T-cell (primary cell): ENCODE measurements at places on chromosomes 11 and 22. TPM values are rescaled to one million over a fixed set of nuclear protein-coding genes. Genes with fewer than 3 reads are reported as not detected.
A peak's percentile ranks its signal among the peaks of the same experiment; 100 is the strongest.

DNA sequence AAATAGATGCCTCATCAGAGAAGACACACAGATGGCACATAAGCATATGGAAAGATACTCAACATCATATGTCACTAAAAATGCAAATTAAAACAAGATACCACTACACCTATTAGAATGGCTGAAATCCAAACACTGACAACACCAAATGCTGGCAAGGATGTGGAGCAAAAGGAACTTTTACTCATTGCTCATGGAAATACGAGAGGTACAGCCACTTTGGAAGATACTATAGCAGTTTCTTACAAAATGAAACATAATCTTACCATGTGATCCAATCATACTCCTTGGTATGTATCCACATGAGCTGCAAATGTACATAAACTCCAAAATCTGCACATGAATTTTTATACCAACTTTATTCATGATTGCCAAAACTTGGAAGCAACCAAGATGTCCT is 246.0 kb upstream of the ARHGAP42 start:
- no peak for DNase-seq
- no peak overlapping the region for H3K27ac ChIP-seq
- H3K36me3 ChIP-seq, result no peaks in the 10 kb centered on the region
- no peak overlapping the region for H3K4me3 ChIP-seq

GRCh38 chr11:77065878-77066228 is 918 bp upstream of the CAPN5 start:
- DNase-seq, result peak; percentile 21
- H3K27me3 ChIP-seq, result peaks cover 4% of the 10 kb centered on the region
- H3K27ac ChIP-seq, result no peak overlapping the region
- H3K4me1 ChIP-seq, result peaks cover 23% of the 10 kb centered on the region
- no peaks in the 10 kb centered on the region for H3K36me3 ChIP-seq

- no peak overlapping the region for H3K4me3 ChIP-seq
- no peaks in the 10 kb centered on the region for H3K4me1 ChIP-seq
- H3K27ac ChIP-seq, result no peak overlapping the region
- H3K27me3 ChIP-seq, result no peaks in the 10 kb centered on the region
These were observed 83.3 kb downstream of the MYEOV start for GRCh38 chr11:69377029-69377952.

DNA sequence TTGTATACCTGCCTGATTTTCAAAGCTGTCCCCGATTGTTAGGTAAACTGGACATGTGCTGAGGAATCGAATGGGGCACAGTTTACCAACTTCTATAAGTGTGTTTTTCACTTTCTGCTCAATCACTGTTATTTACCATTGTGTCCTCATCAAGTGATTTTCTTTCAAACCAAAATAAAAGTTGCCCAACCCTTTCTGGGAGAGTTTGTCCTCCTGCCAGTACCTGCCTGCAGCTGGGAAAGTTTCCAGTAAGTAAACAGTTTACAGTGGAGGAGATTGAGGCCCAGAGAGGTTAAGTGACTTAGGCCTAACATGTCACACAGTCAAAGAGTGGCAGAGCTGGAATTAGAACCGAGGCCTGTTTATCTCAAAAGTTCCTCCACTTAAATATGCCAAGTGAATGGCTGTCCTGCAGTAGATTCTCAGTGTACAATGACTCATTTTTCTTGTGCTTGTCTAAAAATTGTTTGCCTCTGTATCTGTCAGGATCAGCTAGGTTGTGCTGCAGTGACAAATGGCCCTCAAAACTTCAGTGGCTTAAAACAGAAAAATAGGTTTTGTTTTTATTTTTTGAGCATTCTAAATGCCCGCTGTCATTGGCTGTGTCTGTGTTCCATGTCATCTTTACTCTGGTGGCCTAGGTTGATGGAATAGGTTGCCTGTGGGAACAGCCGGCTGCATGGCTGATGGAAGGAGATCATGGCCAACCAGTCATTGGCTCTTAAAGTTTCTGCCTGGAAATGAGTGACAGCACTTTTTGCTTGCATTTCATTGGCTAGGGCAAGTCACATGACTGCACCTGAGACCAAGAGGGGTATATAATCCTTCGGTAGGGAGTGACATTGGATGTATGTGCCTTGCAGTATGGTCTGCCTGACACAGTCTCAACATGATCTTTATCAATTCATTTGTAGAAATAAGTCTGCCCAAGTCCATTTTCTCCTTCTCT is 61.8 kb upstream of the CRYBB3 start:
- no peaks in the 10 kb centered on the region for H3K27me3 ChIP-seq
- H3K4me3 ChIP-seq, result no peak overlapping the region
- H3K27ac ChIP-seq, result no peak overlapping the region
- no peaks in the 10 kb centered on the region for H3K36me3 ChIP-seq
- no peaks in the 10 kb centered on the region for H3K4me1 ChIP-seq

DNA sequence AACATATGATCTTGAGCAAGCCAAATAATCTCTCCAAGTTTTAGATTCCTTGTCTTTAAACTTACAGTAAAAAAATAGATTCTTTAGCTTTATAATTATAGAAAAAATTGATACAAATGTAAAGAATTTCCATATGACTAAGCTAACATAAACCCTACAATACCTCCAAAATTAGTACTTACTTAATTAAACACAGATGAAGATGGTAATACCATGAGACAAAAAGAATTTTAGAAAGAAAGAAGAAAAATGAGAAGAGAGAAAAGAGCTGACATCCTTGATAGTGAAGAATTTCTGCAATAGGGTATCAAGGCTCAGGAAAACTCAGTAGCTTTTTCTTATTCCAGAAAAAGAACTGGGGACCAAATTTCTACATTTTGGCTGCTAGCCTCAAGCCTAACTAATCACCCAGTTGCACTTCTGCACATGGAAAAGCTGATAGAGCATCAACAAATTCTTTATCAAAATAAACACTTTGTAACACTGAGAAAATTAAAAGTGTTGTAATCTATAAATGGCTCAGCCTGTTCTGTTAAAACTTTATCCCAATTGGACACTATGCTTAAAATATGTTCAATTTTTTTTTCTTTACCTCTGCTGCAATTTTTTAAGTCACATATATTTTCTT is 24.7 kb upstream of the SOX6 start:
- H3K4me3 ChIP-seq, result no peak overlapping the region
- no peaks in the 10 kb centered on the region for H3K27me3 ChIP-seq
- no peaks in the 10 kb centered on the region for H3K36me3 ChIP-seq
- H3K4me1 ChIP-seq, result no peaks in the 10 kb centered on the region
- no peak for DNase-seq
- H3K27ac ChIP-seq, result no peak overlapping the region

- no peak overlapping the region for H3K27ac ChIP-seq
- no peak for DNase-seq
- H3K4me3 ChIP-seq, result no peak overlapping the region
- no peaks in the 10 kb centered on the region for H3K36me3 ChIP-seq
- no peaks in the 10 kb centered on the region for H3K27me3 ChIP-seq
These were observed 62.6 kb upstream of the WNT7B start for GRCh38 chr22:46039535-46039934.

GRCh38 chr11:46896719-46897406 is 21.5 kb downstream of the LRP4 start:
- H3K4me3 ChIP-seq, result no peak overlapping the region
- H3K36me3 ChIP-seq, result no peaks in the 10 kb centered on the region
- H3K27ac ChIP-seq, result no peak overlapping the region
- H3K4me1 ChIP-seq, result no peaks in the 10 kb centered on the region
- no peak for DNase-seq

DNA sequence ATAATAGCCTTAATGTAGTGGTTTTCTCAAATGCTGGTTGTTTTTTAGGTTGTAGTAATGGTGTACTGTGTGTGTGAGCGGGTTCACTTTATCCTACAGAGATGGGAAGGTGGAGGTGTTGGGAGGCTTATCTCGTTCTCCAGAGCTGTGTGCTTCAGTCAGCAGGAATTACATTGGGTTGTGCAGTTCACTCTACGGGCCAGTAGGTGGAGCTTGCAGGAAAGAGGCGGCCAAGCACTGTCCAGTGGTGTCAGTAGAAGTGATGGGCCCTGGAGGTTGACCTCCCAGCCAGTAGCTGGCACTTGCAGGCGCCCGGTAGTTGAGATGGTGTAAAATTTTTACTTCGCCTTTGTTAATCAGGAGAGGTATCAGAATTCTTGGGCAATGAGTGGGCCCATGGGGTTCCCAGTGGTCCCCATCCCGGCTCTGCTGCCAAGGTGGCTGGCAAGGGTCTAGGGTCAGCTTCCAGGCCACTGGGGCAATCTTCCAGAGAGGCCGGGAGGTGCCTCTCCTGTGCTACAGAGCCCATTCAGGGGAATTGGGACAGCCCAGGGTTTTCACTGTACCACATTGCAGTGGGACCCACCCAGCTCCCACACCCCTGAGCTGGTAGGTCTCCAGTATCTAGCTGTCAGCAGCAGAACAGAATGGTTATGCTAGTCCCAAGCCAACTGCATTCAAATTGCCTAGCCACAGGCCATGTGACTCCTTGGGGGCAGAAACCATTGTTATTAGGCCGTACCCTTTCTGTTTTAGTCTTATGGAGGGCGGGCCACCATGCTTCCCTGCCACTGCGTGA is 43.9 kb downstream of the BIRC2 start:
- no peak overlapping the region for H3K27ac ChIP-seq
- DNase-seq, result peak; percentile 48
- no peaks in the 10 kb centered on the region for H3K36me3 ChIP-seq
- H3K27me3 ChIP-seq, result no peaks in the 10 kb centered on the region
- peaks cover 7% of the 10 kb centered on the region for H3K4me1 ChIP-seq

GRCh38 chr11:84089072-84090057 is 803.2 kb upstream of the CCDC90B start:
- no peaks in the 10 kb centered on the region for H3K27me3 ChIP-seq
- H3K4me3 ChIP-seq, result no peak overlapping the region
- DNase-seq, result no peak
- no peaks in the 10 kb centered on the region for H3K4me1 ChIP-seq
- H3K27ac ChIP-seq, result no peak overlapping the region
- no peaks in the 10 kb centered on the region for H3K36me3 ChIP-seq

GRCh38 chr11:11119917-11120316 is 233.1 kb downstream of the CSNK2A3 start:
- H3K27ac ChIP-seq, result no peak overlapping the region
- no peaks in the 10 kb centered on the region for H3K27me3 ChIP-seq
- no peaks in the 10 kb centered on the region for H3K4me1 ChIP-seq
- no peak overlapping the region for H3K4me3 ChIP-seq
- no peak for DNase-seq
- no peaks in the 10 kb centered on the region for H3K36me3 ChIP-seq

DNA sequence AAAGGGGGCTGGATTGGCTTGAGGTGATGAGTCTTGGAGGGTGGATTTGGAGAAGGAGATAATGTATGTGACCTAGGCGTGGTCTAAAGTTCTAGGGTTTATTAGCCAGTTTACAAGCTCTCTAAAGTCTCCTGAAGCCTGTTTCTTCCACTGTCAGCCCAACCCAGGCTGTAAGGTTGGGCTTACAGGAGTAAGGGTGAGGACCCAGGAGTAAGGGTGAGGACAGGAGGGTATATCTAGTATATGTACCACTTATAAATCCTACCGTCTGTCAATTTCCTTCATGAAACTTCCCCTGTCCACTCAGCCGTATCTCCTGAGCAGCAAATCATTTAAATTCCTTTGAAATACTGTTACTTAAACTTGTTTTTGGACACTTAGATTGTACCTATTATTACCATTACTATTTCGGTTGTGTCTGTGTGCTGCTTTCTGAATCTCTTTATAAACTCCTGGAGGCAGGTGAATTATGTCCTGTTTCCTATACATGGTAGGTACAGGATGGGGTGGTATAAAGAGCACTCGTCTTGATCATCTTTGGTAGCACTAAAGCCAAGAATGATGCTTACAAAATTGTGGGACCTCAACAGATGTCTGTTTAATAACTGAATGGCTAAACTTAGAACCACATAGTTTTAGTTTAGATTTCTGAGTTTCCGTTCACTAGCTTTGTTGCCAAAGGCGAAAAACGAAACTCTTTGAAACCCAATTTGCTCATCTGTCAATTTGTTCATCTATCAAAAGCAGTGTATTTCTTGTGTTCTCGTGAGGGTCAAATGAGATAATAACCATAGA is 192.0 kb downstream of the GRIK4 start:
- no peak for DNase-seq
- H3K4me3 ChIP-seq, result no peak overlapping the region
- no peaks in the 10 kb centered on the region for H3K27me3 ChIP-seq
- no peaks in the 10 kb centered on the region for H3K36me3 ChIP-seq
- H3K4me1 ChIP-seq, result no peaks in the 10 kb centered on the region

DNA sequence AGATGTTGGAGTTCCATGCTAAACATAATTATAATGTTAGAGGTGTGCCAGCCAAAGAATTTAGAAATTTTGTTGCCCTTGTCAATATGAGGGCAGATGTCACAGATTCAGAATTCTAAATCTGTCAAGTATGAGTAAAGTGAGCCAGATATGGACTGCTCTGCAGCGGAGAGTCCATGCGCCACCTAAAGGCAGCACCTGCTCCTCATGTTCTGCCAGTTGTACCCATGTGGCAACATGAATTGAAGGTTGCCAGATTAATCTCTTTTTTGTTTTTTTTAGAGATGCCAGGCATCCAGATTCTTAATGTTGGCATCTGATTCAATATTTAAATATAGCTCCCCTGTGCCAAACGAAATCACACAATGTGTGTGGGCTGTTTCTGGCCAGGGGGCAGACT is 678.6 kb upstream of the ANO5 start:
- H3K4me1 ChIP-seq, result no peaks in the 10 kb centered on the region
- no peaks in the 10 kb centered on the region for H3K27me3 ChIP-seq
- H3K4me3 ChIP-seq, result no peak overlapping the region
- H3K27ac ChIP-seq, result no peak overlapping the region
- H3K36me3 ChIP-seq, result no peaks in the 10 kb centered on the region
- no peak for DNase-seq

DNA sequence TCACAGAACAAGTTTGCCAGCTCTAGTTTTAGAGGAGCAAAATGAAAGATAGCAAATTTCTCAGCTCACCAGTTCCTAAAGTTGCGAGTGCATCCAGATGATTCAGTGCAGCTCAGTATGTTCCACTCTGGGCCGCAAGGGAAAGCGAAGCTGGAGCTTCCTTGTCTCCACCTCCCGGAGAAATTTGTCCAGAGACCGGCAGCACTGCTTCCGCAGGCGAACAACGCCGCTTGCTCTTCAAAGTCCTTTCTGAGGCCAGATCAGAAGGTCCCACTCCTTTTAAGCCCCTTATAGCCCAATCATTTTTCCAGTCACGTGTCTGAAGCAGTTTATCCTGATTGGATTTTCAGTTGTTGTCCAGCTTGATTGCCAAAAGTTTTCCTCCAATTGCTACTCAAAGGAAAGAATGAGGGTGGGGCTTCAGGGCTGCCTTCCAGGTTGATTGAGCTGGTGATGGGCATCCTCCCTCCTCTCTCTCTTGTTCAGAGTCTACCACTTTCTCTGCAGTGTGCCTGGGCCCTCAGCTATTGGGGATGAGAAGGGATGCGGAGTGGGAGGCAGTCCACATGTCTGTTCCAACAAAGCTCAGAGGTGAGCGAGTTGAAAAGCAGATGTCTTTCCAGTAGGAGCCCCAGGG is at the start of gene ZNF280A:
Gene ZNF280A, minus strand, starts transcription at position 251 of the 637 bp plus-strand sequence. CDS start 4,640 bp downstream, outside the sequence.
- no peaks in the 10 kb centered on the region for H3K4me1 ChIP-seq
- no peak for DNase-seq
- no peak within 1 kb of the TSS for H3K4me3 ChIP-seq

GRCh38 chr11:57504511-57504910 is 11.0 kb downstream of the SLC43A1 start:
- H3K27me3 ChIP-seq, result no peaks in the 10 kb centered on the region
- no peaks in the 10 kb centered on the region for H3K36me3 ChIP-seq
- no peak overlapping the region for H3K27ac ChIP-seq
- DNase-seq, result no peak
- H3K4me3 ChIP-seq, result no peak overlapping the region
- H3K4me1 ChIP-seq, result no peaks in the 10 kb centered on the region

GRCh38 chr11:90849312-90849711 is 626.5 kb upstream of the CHORDC1 start:
- H3K27ac ChIP-seq, result no peak overlapping the region
- no peak for DNase-seq
- no peaks in the 10 kb centered on the region for H3K36me3 ChIP-seq
- H3K4me1 ChIP-seq, result no peaks in the 10 kb centered on the region
- H3K27me3 ChIP-seq, result no peaks in the 10 kb centered on the region

Gene CCDC82
- 31.8 TPM for total RNA-seq

Gene CD82
- 96.7 TPM for total RNA-seq

Gene OR8G5
- not detected for total RNA-seq

Gene DKK3
- 8.1 TPM for total RNA-seq
